CD8-positive, alpha-beta memory T cell (primary cell): ENCODE measurements at places on chromosomes 2 and 18.

- DNase-seq: no peak
Measured at GRCh38 chr2:187446711-187447110, 1.3 kb downstream of the CALCRL start.

DNA sequence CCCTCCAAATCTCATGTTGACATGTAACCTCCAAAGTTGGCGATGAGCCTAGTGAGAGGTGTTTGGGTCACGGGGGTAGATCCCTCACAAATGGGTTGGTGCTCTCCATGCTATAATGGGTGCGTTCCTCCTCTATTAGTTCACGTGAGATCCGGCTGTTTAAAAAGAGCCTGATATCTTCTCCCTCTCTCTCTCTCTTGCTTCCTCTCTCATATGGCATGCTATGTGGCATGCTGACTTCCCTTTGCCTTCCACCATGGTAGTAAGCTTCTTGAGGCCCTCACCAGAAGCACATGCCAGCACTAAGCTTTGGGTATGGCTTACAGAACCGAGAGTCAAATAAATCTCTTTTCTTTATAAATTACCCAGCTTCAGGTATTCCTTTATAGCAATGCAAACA is 39.2 kb downstream of the C2orf76 start:
- DNase-seq: no peak

- DNase-seq: no peak
Measured at GRCh38 chr2:127525691-127526131, 578 bp downstream of the IWS1 start.

DNA sequence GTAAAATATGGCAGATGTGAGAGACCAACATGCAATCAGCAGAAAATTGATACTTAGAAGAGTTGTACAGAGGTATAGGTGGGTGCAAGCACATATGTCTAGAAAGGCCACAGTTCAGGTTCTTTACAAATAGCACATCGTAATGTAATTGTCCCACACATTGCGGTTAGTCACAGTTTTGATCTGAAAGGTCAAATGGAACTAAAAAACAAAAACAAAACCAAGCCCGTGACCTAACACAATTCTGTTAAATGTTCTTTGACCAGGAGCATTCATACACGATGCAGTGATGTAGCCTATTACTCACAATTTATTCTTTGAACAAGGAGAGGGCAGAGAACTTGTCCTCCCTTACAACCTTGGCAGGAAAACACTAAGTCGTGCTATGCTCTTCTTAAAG is 108.9 kb upstream of the MAP4K3 start:
- no peak for DNase-seq

GRCh38 chr2:105378276-105378840 is 20.5 kb downstream of the FHL2 start:
- DNase-seq: no peak

GRCh38 chr2:36366491-36367120 is 11.0 kb downstream of the CRIM1 start:
- DNase-seq: no peak

DNA sequence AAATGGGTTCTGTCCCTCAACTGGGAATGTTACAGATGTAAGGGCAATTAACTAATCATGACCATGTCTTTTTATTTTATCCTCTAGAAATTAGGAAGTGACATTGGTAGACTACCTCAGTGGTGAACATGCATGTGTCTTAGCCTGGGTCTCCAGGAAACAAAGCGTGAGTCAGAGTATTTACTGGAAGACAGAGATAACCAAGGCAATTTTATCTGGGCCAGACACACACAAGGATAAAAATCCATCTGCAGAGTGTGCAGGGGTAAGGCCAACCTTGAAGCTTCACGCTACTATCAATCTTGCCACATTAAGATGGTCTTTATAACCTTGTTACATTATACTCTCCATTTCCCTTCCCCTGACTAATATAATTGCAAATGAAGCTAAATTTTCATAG is 487.5 kb downstream of the SUCLG1 start:
- no peak for DNase-seq

DNA sequence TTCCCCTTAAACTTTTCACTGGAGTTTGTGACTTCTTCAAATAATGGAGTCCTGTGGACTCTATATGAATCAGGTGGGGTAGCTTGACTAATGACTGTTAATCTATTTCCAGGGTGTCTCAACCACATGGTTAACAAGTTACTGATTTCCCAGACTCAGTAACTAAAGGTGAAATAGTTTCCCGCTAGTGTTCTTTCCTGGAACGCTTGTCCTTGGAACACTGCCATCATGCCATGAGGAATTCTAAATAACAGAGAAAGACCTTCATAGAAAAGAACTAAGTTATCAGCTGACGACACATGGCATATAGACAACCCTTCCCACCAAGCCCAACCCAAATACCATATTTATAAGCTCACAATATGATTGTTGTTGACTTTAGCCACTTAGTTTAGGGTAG is 1027.9 kb upstream of the FAM98A start:
- DNase-seq: no peak

GRCh38 chr2:76711490-76711889 is 810.7 kb downstream of the LRRTM4 start:
- no peak for DNase-seq
